ENCODE measurements at places on chromosomes 12 and 14.

GRCh38 chr14:104801520-104802393 is 856 bp downstream of the ZBTB42 start:
- DNase-seq = no peak

GRCh38 chr12:124273630-124274029 is 21.3 kb upstream of the RFLNA start:
- no peak for DNase-seq

- DNase-seq = no peak
Observed at GRCh38 chr12:96099986-96100385, 64.6 kb upstream of the LTA4H start.

DNA sequence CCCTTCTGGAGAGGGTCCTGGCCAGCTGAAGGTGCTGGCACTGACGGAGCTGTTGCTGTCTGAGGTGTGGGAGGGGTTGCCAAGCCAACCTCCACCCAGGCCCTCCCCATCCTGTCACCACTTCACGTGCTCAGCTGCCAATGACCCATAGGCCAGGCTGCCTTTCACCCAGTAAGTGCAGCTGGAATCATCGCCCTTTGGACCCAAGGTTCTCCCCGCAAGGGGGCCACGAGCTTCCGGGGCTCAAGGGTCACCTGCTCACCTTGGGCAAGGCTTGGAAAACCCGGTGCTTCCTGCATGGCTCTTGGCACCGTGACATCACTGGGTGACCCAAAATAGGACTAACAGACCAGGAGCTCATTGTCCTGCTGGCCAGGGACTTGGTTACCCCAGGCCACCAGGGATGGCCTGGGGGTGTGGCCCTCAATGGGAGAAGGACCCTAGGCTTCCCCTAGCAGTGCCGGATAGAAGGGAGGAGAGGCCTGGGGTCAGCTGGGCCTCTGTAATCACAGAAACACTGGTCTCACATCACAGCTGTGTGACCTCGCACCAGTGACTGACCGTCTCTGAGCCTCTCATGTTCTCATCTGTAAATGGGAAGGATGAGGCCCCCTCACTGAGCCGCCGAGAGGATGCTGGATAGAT is 51.3 kb downstream of the CCDC85C start:
- no peak for DNase-seq

GRCh38 chr12:52878507-52879393 is 26.1 kb downstream of the KRT8 start:
- DNase-seq = no peak

DNA sequence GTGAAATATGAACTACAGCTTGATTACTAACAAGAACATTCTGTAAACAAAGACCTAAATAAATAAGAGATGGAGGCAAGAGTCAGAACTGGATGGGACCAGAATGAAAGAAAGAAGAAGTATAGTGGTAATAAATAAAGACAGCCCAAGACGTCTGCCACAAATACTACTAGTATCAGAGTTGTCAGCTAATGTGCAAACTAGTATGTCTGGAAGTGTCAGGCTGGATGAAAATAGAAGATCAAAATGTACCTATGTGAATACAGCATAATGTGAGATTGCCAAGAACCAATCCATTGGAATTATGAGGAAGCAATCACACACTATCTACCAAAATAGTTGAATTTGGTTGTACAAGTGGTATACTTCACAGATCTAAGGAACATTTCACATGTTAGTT is 353.0 kb downstream of the BTG1 start:
- no peak for DNase-seq

DNA sequence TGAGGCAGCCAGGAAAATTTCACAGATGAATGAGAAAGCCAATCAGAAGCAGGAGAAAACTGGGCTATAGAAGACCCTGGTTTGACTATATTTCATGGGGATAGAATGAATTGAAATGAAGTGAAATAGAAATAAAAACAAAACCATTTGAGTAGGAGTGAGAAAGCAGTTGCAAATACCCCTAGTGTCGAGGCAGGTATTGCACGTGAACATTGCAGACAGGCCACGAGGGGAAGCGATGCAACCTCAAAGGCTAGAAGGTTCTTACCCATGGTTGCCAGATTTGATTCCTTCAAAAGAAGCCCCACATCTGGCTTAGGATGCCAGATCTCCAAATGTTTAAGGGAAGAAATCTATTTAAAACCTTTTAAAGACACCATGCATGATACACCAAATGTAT is 648.9 kb downstream of the VRK1 start:
- DNase-seq = no peak

DNA sequence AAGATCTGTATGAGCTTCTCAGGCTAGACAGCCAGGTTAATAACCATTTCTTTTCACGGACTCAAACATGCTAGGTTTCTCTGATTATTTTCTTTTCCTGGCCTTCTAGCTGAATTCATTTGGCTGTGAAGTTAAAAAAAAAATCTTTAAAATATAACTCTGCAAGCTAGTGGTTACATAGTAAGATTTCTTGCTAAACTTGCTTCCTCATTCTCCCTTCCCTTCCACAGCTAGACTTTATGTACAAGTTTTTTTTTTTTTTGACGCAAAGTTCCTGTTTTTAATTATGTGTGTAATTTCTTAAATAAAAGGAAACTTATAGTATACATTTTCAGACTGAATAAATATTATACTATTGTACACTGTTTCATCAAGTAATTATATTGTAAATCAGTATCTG is 145.4 kb downstream of the TMTC2 start:
- DNase-seq = no peak

GRCh38 chr12:69154585-69155363 is 84.6 kb upstream of the CPSF6 start:
- no peak for DNase-seq

DNA sequence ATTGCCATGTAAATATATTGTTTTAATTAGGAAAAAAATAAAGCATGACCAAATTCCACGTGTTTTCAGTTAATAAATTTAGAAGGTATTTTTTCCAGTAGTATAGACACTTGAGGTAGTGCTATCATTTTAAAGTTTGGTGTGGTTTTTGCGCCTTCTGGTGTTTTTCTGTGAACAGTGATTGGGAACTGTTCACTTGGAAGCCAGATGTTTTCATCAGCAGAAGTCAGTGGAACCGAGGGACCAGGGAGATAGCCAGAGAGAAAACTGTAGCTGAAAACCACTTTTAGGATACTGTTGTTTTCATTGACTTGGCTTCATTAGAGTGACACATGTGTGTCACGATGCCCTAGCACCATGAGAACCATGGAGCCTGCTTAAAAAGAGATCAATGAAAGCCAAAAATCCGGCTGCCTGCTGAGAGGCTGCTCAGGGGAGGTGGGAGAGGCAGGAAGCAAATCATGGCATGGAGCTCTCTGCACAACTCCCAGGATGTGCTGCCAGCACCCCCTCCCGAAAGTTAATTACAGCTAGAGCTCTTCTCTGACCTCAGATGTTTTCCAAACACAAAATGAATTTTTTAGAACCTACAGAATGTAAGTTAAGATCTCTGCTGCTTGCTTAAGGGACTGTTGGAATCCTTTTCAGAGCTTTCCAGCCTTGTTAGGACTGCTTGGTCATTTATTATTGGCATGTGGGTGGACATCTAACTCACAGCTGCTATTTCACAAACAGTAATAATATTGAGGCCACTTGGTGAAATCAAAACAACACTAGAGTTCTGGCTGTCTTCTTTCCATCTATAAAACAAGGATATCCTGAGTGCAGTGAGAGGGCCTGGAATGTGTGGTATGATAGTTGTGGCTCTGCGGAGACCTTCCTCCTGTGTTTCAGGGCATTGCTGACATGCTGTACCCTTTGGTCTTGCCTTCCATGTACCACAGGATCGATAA is 192.3 kb downstream of the ANO4 start:
- DNase-seq = no peak

DNA sequence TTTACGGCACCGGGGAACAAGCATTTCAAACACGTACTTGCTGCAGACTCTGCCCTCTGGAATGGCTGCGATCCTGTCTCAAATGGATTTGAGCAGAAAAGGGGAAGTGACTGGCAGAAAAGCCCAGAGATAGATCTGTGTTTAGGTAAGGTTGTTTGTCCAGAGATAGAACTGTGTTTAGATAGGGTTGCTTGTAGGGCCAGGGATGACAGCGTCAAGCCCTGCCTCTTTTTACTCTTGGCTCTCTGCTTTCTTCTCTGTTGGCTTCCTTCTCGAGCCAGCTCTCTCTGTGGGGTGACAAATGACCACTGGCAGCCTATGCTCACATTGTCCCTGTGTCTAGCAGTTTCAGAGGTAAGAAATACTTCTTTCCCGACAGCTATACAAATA is 11.4 kb downstream of the DGLUCY start:
- DNase-seq = no peak

DNA sequence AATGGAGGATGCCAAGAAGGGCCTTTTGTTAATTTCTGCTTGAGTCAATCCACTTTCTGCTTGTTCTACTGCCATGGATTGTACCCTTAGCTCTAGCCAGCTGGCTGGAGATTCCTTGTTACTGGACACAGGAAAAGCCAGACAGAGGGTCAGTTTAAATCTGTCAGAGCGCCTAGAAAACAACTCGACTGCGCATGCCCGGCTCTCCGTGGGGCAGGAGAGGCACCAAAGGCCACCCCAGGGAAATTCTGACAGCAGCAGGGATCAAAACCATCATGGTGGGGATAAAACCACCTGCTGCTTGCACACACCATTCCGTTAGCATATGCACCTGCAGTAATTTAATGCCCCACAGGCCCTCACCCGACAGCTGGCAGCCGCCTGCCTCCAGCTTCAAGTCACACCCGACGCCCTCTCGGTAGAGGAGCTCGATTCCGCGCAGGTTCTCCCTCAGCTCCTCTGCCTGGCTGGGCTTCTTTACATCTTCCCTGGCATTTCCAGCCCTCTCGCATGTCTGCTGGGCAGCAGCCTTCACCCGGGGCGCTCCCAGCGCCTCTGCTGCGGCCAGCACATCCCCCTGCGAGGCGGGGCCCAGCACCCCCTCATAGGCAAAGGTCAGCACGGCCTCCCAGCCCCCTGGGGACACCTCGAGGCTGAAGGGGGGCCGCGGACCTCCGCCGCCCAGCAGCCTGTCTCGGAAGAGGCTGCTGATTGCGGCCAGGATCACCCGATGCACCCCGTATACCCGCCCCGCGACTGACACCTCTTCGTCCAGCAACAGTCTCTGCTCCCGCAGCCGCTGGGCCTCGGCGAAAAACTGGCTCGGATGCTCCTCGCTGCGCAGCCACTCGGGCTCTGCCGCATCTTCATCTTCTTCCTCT is 1.0 kb downstream of the KLHL33 start:
- no peak for DNase-seq

DNA sequence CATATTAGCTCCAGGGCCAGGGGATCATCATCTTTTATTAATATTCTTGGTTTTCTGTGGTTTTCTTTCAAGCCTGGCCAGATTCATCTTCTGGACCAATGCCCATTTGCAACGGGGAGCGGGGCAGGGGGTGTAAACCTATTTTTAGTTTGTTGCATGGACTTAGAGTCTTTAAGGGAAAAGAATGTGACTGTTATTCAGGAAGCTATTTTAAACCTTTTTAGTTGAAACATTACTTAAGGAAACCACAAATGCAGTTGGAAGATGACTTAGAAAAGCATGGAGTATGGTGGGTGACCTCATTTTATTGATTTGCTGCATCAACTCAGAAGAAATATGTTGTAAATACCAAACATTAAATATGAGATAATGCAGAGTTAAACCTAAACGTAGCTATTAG is 368.4 kb upstream of the E2F7 start:
- no peak for DNase-seq

DNA sequence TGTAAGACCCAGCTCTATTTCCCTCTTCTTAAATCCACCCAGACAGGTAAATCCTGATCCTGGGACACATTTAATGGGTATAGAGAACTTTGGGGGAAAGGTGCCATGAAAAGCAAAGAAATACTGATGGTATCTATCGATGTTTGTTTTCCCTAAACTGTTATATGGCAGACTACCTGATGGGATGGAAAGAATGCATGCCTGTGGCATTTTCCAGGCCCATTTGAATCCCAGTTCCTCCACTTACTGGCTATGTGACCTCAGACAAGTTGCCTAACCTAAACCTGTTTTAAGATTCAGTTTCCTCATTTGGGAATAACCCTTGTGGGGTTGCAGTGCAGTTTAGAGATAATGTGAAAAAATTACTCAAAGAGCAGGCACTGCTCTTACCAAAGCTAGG is 404.5 kb downstream of the FUT8 start:
- no peak for DNase-seq

GRCh38 chr12:109116611-109116949 is 193 bp downstream of the ACACB start:
- DNase-seq = no peak

DNA sequence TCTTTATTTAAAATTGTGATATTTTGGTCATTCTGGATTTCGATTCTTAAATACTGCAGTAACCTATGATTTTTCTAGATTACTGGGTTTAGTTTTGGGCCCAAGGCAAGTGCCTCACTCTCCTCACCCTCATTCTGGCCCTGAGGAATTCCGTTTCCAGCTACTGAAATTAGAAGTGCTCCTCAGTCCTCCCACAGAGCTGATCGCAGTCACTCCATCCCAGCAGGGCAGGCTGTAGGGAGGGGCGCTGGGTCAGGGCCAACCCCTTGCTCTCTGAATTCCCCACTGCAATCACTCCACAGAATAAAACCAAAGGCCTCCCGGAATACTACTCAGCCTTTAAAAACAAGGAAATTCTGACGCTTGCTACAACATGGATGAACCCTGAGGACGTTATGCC is 66.5 kb upstream of the DIO3 start:
- DNase-seq = no peak

DNA sequence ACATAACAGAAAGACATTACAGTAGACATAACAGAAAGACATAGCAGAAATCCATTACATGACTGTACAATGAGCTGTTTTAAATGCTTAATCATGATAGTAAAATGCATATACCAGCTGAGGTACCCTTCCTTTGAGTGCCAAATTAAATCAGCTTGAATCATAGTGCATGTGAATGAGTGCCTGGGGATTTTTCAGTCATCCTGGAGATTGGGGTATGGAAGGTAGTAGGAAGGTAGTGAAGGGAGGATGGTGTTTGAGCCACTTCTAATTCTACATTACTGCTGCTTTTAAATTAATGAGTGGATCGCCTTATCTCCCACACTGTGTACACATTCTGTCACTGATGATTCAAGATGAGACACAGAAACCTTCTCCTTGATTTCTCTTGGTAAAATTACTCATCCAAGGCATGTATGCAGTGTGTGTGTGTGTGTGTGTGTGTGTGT is 534.2 kb downstream of the LRFN5 start:
- no peak for DNase-seq

GRCh38 chr14:91164676-91165075 is 50.8 kb downstream of the DGLUCY start:
- no peak for DNase-seq

- no peak for DNase-seq
Observed at GRCh38 chr12:114693059-114693531, 9.1 kb upstream of the TBX3 start.

- DNase-seq = no peak
Observed at GRCh38 chr14:37584211-37585100, 10.6 kb downstream of the FOXA1 start.

GRCh38 chr14:103022002-103022684 is 35.2 kb downstream of the CDC42BPB start:
- DNase-seq = no peak
